ENCODE measurements at places on chromosomes 1 and 21. TPM values are rescaled to one million over a fixed set of nuclear protein-coding genes. Genes with fewer than 3 reads are reported as not detected.

Gene RAB4A
- total RNA-seq: 18.5 TPM

Gene GPR157
- 2.9 TPM for total RNA-seq

Gene ADGRL4
- total RNA-seq: not detected

Gene SLFNL1
- 0.15 TPM for total RNA-seq

Gene OR6N1
- total RNA-seq: not detected

Gene RIPK4
- 13.1 TPM for total RNA-seq

GRCh38 chr1:209585672-209586071 lies 2.2 kb downstream of the CAMK1G start:
- peak; percentile 69 for DNase-seq

DNA sequence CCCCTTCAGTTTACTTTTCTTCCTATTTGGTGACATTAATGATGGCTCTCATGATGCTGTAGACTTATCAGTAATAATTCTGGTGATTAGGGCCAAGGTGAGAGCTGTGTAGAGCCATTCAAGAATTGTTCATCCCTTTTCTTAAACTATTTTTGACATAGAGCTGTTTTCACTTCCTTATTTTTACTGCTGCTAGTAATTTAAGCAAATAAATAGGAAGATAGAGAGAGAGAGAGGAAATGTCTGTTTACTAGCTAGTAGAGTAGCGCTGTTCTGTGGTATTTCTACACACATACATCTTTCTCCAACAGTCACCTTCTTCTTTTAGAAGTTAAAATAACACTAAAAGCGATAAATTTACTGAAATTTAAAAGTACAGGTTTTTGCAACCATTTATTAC lies 678.0 kb upstream of the ZP4 start:
- no peak for DNase-seq

DNA sequence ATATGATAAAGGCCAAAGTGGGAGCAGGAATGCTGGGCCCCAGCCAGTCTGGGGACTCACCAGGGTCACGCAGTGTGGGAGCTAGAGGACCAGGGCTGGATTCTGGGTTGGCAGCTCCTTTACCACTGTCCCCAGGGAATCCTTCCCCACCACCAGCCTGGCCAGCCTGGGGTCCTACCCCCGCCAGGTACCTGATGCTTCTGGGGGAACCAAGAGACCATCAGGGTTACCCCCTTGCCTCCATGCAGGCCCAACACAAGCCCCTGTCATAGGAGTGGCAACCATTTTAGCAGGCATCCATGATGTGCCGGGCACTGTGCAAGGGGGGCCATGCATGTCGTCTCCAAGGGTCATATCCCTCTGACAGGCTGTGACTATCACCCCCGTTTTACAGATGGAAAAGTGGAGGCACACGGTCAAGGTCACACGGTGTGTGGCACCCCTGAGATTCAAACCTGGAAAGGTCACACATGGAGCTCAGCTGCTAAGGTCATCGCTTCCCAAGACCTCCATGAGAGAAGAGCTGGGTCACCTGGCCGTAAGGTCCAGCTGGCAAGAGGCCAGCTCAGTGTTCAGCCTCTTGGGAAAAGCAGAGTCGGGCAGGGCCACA lies 16.4 kb downstream of the RUNX3 start:
- DNase-seq: no peak

DNA sequence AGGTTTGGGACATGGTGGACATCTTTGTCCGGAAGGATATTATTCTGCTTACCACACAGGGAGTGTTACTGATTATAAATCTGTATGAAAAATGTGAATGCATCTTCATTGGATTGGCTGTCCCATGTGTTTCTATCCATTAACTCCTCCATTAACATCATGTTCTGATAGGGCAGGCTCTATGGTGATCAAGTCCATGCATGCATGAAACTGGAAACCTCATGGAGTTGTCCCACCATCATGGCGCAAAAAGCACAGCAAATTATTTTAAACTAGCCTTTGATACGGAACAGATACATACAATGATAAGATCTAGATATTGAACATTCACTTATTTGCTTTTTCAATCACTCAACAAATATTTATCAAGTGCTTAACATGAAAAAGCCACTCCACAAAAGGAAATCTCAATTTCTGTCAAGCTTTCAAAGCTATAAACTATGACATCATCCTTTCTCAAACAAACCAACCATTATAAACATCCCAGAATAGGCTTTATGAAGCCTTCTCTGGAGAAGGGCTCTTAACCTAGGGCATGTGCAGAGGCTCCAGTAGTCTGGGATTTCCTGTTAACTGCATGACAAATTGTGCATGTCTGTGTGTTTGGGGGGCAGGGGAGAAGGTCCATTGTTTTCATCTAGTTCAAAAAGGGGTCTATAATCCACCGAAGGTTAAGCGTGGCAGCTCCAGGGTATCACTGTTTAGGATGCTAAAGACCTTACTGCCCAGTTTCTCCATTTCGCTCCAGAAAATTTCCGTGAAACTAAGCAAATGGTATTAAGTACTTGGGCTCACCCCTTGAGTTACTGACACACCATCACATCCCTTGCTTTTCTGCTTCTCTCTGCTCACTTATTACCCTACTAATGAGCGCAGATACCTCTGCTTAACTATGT lies 46.1 kb downstream of the ADAMTS1 start:
- DNase-seq: peak; percentile 51

GRCh38 chr1:231020139-231020601 lies 19.9 kb downstream of the FAM89A start:
- peak; percentile 57 for DNase-seq

Measured in M059J (cell line).